ENCODE measurements at places on chromosomes 1 and 21.
A peak's percentile ranks its signal among the peaks of the same experiment; 100 is the strongest.

- DNase-seq, result peak; percentile 23
Measured at GRCh38 chr1:208807446-208808127, 563.4 kb upstream of the PLXNA2 start.

DNA sequence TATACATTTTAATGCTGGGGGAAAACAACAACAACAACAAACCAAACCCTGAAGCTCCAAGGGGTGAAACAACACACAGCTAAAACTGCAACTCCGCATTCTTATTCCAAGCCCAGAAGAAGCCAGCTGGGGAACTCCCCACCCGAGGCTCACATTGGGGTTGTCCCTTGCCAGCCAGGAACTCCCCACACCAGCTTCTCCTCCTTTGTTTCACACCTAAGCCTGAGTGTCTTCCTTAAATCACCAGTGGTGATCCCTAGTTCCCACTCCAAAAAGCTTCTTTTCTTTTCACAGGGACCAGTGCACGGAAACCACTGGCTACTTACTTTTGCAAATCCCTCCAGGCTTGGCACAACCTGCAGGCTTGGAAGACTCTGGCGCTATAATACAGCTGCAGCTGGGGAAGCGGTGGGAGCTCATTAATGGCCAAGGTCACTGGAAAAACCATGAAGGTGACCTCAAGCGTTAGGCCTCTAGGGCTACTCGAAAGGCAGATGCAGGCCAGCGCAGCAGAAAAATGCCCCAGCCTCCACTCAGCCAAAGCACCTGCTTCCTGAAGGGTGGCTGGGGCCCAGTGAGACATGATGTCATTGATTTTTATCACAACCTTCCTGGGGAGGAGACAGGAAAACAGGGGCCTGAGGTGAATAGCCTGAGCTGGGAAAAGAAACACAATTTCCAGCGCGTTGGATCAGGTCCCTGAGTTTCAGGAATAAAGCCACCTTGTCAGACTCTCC, 40.1 kb downstream of the TLR5 start:
- DNase-seq, result no peak

DNA sequence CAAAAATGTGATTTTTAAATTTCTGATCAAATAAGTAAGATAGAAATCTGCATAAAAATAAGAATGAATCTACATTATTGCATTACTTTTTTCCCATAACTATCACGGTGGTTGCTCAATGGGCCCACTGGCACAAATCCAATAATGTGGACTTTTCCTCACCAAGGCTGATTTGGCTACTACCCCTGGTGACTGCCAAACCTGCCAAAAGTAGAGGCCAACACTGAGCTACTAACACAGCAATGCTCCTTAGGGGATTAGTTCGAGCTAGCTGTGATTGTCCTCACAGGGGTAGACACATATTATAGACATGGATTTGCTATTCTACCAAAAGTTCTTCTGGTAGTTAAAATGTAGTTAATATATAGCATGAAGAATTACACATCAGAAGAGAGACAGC, 107.7 kb upstream of the ZNHIT6 start:
- DNase-seq, result no peak

DNA sequence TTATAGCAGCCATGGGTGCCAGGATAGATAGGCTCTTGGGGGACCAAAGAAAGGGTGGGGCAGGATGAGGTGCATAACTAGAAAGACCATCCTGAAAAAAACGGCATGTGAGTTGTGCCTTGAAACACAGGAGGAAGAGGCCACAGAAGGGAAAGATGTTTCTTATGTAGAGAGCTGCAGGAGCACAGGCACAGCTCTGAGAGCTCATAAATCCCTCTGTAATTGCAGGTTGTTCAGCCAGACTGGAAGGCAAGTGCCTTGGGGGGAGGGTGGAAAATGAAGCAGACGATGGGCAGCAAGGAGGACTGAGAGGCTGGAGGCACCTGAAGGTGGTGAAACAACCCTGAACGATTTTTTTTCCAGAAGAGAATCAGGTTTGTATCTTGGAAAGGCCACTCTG, 170.7 kb downstream of the NR5A2 start:
- no peak for DNase-seq

DNA sequence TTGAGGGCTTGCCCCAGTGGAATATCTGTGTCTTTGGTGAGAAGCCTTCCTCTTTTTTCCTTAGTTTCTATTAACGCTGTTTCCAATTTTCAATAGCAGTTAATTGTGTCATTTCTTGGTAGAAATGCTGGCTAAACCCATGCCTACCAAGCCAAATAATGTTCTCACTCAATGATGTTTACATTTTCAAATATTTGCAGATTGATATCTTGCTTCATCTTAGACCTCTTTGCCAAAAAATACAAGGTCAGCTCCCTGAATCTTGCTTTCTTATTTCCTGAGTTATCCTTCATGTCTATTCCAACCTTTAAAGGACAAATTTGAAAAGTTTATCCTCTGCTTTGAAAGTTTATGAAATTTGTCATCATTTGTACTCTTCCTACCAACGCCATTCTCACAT, 5.1 kb downstream of the KCNJ15 start:
- DNase-seq, result no peak

DNA sequence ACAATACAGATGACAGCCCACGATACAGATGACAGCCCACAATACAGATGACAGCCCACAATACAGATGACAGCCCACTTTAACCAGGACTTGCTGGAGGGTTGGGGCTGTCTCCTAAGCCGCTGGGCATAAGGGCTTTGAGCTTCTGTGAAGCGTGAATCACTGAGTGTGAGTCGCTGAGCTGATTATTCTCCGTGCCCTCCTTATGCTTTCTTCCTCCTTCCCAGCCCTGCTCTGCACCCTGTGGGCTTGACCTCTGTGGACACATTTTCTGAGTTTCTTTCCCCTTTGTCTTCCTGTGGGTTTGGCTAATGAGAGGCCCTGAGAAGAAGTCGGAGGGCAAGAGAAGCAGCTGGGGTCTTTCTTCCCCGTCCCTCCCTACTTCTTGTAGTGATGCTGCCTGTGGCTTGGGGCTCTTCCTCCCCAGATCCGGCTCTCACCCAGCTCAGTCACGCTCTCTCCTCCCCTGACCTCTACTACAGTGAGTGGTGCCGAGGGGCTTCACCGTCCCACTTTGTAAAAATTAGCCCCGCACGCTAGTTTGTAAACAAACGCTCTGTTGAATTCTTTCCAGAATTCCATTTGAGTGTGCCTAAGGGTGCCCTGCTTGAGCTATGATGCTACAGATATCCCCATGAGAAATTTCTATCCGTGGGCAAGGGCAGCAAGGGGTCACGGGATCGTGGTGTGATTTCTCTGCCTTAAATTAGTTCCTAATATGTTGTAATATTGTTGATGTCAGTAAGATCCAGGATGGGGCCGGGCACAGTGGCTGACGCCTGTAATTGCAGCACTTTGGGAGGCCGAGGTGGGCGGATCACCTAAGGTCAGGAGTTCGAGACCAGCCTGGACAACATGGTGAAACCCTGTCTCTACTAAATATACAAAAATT, 46.4 kb upstream of the SOD1 start:
- peak; percentile 19 for DNase-seq

DNA sequence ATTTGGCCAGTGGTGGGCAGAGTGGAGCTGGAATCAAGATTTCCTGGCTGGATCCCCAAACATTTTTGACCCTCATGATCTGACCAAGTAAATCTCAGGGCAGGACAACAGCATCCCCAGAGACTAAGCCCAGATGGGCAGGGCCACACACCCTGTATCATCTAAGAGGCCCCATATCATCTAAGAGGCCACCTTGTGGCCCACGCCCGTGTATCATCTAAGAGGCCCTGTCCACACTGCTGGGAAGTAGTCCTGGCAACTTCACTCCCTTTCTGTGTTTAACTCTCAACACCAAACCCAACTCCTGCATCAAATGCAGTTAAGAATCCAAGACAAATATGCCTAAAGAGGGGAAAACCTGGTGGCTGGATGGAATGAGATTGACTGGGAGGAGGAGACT, 81.6 kb upstream of the SSX2IP start:
- DNase-seq, result no peak

DNA sequence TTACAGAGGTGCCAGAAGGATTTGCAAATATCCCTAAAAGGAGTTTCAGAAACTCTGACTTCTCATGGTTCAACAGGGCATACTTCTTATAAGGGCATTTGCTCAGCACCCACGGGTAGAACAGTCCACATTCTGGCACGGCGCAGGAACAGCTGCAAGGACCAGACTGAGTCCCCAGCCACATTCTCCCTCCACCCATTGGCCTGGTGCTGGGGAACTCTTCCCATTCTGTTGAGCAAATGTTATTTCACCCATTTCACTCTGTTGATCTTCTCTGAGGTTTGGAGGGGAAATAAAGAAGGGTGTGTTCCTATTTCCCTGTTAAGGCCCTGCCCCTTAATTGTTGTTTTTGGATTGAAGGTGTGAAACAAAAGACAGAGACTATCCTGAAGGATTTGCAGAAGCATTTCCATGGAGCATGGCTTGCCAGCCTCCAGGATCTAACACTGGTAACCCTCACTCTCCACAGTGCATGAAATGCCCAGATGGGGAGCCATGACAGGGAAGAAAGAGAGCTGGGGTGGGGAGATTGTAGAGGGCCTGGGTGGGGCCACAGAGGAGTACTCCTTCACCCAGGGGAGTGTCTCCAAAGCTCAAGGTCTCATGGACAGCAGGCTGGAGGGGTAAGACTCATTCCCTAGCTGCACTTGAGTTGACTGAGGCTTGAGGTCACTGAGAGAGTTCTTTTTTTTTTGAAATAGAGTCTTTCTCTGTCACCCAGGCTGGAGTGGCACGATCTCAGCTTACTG, 35.0 kb downstream of the INAVA start:
- no peak for DNase-seq

- no peak for DNase-seq
Measured at GRCh38 chr1:27669876-27670275, 2.1 kb downstream of the IFI6 start.
